ENCODE measurements at places on chromosomes 16 and 17. TPM values are rescaled to one million over a fixed set of nuclear protein-coding genes. Genes with fewer than 3 reads are reported as not detected.
A peak's percentile ranks its signal among the peaks of the same experiment; 100 is the strongest.

GRCh38 chr16:87575027-87575804, 27.1 kb upstream of the JPH3 start:
- no peak for DNase-seq

DNA sequence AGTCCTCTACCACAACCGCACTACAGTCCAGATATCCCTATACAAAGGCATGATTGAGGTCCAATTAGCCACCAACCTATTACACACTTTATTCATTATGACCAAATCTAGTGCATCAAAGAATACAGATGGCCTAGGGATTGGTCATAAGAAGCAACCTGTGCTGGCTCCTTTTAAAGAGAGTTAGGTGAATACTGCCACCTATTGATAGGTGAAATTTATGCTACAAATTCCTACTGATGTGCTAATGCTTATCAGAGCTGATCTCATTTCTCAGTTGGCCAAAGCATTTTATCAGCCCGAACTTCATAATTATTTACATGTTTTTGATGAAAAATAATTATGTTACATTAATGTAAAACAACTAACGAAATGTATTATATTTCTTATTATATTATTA, 166.3 kb downstream of the ANKFN1 start:
- peak; percentile 57 for DNase-seq

DNA sequence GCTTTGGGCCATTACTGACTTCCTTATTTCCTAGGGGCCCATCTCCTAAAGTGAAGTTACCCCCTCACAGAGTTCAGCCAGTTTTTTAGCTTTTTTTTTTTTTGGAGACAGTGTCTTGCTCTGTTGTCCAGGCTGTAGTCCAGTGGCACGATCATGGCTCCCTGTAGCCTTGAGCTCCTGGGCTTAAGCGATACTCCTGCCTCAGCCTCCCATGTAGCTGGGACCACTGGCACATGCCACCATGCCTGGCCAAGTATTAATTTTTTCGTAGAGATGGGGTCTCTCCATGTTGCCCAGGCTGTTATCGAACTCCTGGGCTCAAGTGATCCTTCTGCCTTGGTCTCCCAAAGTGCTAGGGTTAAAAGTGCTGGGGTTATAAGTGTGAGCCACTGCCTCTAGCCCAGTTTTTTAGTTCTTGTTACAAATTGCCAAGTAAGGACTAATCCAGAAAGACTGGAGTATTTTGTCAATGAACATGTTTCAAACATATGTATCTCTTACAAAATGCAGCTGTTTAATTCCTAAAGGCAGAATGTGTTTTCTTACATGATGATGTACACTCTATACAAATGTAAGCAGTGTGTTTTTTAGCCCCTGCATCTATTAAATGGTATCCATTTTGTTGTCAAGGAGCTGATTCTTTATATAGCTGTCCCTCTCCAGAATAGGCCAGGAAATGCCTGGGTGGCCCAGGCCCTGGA, 49.1 kb upstream of the IL34 start:
- no peak for DNase-seq

DNA sequence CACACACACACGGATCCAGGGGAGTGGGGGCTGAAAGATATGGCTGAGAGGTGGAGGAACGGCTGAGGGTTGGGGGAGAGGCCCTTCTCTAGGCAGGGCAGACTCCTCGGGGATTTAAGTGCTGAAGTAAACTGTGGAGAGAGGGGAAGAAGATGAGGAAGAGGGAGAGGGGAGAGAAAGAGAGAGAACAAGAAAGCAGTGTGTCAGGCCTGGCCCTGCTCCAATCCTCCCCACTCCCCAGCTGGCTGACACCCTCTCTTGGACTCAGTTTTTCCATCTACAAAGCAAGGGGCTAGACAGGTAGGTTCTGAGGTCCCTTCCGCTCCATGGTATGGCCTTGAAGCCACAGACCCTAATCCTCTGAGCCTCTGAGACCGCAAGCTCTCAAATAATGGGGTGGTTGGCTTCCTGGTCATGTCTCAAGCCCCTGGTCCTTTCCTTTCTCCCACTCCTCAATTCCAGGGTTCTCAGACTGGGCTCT, 2.0 kb downstream of the VAMP2 start:
- DNase-seq, result no peak

DNA sequence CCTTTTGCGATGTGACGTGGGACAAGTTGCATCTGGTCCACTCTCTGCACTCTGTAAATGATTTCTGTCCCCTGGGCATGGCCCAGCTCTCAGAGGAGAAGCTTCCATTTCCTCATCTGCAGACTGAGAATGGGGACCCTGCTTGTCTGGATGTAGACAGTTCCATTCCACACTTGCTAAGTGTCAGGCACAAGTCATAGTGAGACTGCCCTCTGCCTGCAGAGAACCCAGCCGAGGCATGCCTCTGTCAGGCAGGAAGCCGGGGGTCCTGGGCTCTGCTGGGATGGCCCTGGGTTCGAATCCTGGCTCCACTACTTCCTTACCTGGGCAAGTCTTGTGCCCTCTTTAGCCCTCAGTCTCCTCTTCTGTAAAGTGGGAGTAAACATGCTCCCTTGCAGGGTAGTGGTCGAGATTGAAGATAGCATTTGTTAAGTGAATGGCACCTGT, 4.1 kb downstream of the MAP2K3 start:
- DNase-seq, result no peak

- peak; percentile 96 for DNase-seq
These were observed 106.2 kb downstream of the XYLT1 start for GRCh38 chr16:17364319-17365210.

DNA sequence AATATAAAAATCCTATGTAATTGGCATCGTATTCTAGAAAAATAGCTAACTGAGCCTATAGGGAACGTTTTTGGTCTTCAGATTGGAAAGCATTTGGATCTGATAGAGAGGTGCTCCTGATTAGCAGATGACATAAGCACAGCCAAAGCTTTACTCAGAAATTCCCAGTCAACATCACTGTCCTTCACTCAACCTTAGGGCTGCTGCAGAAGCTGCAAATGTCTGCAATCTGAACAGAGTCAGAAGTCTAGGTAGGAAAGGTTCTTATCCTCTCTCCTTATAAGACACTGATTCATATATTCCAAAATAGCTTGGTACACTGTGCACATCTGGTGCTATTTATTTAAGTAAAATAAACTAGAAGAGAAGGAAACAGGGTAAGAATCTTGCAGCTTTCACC, 19.2 kb downstream of the STRADA start:
- no peak for DNase-seq

- DNase-seq, result no peak
These were observed 9.7 kb downstream of the ERN1 start for GRCh38 chr17:64120159-64120810.

DNA sequence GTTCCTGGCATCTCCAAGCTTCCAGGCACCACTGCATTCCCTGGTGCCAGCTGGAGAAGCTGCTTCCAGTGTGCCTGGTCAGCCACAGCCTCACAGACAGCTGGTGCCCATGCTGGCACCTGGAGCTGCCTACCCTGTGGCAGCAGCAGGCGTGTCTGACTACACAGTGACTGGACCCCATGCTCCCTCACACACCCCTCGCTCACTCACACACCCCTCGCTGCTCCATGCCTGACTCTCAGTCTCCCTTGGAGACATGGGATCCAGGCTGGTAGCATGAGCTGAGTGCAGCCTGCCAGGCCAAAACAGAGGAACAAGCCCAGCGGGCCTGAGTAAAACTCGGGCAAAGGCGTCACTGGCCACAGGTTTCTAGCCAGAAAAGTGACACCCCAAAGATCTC, 59.1 kb upstream of the SMIM36 start:
- DNase-seq, result no peak

- no peak for DNase-seq
These were observed 38.5 kb downstream of the LIG3 start for GRCh38 chr17:35018814-35019213.

GRCh38 chr16:6835941-6836340, 496.7 kb upstream of the RBFOX1 start:
- DNase-seq, result no peak

DNA sequence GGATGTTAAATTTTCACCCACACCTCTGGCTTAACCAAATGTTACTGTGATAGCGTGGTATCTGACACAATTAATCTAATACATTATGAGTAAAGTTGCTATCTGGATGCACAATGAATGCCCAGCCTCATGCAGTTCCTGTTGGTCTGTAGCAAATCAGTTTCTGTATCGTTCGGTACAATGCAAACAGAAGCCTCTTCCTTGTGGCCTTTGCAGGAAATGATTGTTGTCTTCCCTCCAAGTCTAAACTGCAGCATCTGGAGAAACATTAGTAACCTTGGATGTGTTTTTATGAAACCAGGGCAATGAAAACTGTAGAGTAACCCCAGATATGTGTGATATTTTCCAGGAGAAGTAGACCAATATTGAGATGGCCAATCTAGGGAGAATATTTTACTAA, 46.8 kb downstream of the CYB561 start:
- peak; percentile 67 for DNase-seq

GRCh38 chr16:23504453-23505179, 5.7 kb downstream of the GGA2 start:
- DNase-seq, result peak; percentile 35

GRCh38 chr16:57639172-57639887, 10.9 kb downstream of the ADGRG1 start:
- peak; percentile 84 for DNase-seq

DNA sequence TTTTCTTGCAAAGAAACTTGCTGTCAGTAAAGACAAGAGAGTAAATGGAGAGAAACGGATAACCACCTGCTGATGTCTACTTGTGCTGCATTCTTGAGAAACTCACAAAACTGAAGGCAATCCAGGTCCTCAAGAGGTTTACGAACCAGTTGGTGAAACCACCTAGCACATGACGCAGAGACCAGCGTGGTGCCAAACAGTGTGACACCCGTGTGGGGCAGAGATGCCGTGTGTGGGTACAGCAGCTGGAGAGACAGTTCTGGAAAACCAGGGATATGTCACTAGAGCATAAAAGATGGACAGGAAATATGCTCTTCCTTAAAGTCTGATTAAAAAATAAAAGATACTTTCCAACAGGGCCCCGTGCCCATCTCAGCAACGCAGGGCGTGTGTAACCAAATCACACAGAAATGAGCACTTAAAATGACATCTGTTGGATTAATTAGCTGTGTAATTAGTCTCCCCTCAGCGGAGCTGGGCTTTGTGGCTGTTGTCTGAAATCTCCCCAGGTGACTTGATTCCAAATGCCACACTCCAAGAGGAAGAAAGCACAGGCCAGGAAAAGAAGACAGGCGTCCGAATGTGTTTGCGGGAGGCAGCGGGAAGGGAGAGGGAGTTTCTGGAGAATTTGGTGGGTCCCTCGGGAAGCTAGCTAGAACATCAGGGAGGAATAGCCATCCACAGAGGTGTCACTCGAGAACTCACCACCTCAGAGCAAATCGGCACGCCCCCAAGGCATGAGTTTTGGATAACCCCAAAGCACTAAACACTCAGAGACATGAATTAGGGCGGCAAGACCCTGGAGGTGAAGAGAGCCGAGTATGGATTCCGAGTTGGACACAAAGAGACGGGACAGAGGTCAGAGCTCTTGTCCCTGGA, 109.8 kb downstream of the ZFHX3 start:
- DNase-seq, result no peak

GRCh38 chr16:49827805-49828438, 28.0 kb downstream of the ZNF423 start:
- no peak for DNase-seq

DNA sequence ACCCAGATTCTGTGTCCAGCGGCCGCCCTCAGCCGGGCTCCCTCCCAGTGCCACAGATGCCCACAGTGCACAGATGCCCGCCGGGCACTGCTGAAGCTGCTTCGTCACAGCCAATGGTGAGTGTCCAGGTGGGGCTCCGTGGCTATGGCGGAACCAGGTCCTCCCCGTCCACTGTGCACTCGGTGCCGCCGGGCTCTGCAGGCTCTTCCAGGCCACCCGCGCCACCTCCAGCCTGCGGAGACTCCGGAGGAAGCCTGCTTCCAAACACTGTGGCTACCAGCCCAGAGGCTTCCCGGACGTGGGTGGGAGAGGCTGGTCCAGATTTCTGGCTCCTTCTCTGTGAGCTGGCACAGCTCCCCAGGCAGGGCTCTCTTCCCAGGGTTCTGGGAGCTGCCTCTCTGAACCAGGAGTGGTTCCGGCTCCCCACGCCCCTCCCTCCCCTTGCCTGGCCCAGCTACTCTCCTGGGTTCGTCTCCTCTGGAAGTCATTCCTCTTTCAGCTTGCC, 2.8 kb upstream of the PYCR1 start:
- DNase-seq, result no peak

GRCh38 chr16:14502256-14502875, 127.7 kb downstream of the PARN start:
- DNase-seq, result no peak

GRCh38 chr16:85986931-85987749, 88.2 kb downstream of the IRF8 start:
- DNase-seq, result no peak

DNA sequence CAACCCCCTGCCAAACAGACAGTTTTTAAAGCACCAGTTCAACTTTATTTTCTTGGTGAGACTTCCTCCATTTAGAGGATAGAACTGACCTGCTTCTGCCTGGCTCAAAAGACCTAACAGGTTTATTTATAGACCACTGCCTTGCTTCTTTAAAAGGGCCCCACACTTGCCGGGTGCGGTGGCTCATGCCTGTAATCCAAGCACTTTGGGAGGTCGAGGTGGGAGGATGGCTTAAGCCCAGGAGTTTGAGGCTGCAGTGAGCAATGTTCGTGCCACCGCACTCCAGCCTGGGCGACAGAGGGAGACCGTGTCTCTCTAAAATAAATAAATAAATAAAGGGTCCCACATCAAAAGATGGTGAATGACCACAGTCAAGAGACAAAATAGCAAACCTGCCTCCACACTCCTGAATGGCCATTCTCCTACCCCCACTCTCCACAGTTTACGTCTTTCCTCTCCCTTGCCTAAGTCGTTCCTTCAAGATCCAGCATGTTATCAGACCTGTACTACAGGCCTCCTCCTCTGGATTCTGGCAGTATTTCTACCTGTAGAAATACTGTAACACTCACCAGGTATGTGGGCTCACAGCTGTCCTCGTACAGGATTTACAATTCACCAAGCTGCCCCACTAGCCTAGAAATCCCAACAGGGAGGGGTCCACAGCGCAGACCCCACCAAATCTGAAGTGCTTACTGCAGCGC, 95.6 kb downstream of the SMG6 start:
- DNase-seq, result no peak

The PRKCB gene
- 3.6 TPM for polyA plus RNA-seq

The ASPHD1 gene
- polyA plus RNA-seq, result 0.79 TPM

The OVCA2 gene
- polyA plus RNA-seq, result 15.3 TPM

The CACNA1G gene
- polyA plus RNA-seq, result 6.8 TPM

The HES7 gene
- polyA plus RNA-seq, result 0.16 TPM

The HERPUD1 gene
- polyA plus RNA-seq, result 66.0 TPM

The VPS35L gene
- polyA plus RNA-seq, result 36.4 TPM

The CDIP1 gene
- 29.6 TPM for polyA plus RNA-seq

The PHF23 gene
- polyA plus RNA-seq, result 33.2 TPM

The SHPK gene
- polyA plus RNA-seq, result 6.2 TPM

The NPIPA3 gene
- 2.8 TPM for polyA plus RNA-seq

The CMTM4 gene
- 9.2 TPM for polyA plus RNA-seq

The GJD3 gene
- not detected for polyA plus RNA-seq

The TEX14 gene
- polyA plus RNA-seq, result 5.2 TPM

The NGFR gene
- polyA plus RNA-seq, result 34.9 TPM
